KBM-7 (cell line): ENCODE measurements at places on chromosomes 1 and 21.
A peak's percentile ranks its signal among the peaks of the same experiment; 100 is the strongest.

DNA sequence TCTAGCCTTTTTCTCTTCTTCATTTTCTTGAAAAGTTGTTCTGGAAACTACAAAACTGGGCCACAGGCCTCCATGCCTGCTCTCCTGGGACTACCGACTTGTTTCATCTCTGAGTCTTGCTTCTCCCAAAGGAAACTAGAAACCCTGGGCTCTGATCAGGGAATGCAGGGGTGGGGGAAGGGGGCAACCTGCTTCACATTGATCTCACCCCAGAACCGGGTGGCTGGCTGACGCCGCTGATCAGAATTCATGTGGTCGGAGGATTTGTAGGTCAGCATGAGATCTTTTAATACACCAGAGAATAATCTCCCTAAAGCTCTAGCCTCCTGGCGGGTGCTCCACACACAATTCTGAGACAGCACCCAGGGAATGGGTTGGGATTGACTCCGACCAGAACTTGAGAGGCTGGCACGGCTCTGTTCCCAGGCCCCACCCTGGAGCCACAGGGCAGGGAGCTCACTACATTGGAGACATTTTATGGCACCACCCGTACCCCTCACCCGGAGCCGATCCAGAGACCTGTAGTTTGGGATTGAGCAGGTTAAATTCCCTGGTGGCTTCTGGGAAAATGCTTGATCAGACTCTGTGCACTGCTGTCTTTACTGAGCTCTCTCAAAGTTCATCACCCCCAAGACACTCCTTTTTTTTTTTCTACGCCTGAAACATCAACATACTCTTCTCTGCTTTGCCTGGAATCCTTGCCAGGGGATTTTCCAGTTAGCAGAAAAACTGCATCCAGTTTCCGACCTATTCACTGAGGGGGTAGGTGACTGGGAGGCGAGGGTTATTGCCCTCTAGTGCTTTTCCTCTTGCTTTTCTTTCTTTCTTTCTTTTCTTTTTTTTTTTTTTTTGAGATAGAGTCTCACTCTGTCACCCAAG is 12.2 kb upstream of the ARHGEF10L start:
- no peak for DNase-seq

DNA sequence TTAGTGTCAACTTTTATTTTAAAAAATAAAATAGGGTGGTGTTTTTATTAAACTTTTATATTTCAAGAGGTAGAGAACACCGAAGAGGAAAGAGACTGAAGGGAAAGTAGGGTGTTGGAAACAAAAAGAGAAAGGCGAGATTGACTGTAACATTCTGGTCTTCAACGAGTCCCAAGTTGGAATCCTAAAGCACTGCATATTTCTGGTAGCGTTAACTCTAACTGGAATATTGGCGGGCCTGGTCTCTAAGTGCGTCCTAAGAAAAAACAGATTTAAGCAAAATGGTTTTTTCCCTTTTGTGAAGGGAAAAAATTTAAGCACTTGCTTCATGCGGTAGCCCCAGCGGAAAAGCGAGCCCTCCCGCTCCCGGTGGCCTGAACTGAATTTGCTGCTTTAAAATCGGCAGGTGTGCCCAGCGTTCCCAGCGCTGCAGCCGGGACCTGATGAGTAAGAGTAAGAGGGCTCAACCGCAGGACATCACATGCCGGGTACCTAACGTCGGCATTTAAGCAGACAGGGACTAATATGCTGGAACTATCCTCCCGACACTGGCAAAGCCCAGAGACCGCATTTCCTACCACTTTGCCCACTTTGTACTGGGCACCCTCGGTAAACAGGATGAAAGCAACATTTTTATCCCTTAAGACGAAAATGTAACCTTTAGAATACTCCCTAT is 30.5 kb upstream of the NFIA start:
- DNase-seq = no peak

DNA sequence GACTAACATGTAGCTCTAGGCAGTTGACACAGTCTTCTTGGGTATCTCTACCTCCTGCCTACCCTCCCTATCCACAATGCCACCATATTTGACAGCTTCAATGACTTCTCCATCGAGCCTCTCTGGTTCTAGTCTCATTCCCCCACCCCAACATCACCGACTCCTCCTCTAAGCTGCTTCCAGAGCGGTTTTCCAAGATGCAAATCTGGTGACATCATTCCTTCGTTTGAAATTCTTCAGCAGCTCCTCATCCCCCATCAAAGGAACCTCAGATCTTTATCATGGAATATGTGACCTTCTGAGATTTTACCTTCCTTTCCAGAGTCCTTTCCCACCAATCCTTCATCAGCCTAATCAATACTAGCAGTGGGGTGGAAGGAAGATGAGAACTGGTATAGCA is 352.4 kb upstream of the RUNX1 start:
- no peak for DNase-seq

- DNase-seq = no peak
These were observed 123.4 kb upstream of the ADGRL4 start for GRCh38 chr1:79129914-79130313.

DNA sequence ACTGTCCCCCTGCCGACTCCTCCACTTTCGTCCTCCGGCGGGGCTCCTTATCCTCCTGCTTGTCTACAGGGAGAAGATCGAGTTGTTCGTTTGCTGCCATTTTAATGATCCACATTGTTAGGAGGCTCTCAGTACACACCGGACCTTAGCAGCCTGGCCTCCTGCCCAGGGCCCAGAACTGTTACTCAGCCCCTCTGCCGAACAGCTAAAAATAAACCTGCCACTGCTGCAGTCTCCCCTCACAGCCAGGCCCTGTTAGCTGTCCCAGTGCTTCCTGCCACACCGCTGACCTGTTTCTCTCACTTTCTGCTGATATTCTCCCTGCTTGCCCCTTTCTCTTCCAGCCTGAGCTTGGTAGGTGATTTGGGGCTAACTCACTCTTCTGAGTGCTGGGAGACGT is 8.3 kb downstream of the MAPKAPK2 start:
- no peak for DNase-seq

DNA sequence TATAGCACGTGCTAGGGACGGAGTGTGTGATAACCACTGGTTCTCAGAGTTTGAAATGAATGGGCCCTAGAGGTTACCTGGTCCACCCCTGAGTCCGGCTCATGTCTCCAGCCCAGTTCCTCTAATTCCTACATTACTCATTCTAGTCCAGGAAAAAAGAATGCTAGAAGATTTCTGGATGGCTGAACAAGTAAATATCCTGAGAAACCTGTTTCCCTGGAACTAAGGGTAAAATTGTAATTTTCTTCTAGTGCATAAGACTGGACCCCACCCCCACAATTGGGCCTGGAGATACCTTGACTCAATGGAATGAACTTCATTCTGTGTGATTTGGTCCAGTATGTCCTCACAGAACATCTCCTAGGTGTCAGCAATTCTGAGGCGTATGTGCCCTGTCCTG is 208.4 kb downstream of the TRABD2B start:
- no peak for DNase-seq

- DNase-seq = peak; percentile 30
These were observed 190.8 kb downstream of the DYRK1A start for GRCh38 chr21:37557261-37557950.

GRCh38 chr1:48026701-48027532 is 29.7 kb upstream of the TRABD2B start:
- no peak for DNase-seq

GRCh38 chr21:45880097-45881068 is 101.2 kb upstream of the COL6A1 start:
- DNase-seq = peak; percentile 73

DNA sequence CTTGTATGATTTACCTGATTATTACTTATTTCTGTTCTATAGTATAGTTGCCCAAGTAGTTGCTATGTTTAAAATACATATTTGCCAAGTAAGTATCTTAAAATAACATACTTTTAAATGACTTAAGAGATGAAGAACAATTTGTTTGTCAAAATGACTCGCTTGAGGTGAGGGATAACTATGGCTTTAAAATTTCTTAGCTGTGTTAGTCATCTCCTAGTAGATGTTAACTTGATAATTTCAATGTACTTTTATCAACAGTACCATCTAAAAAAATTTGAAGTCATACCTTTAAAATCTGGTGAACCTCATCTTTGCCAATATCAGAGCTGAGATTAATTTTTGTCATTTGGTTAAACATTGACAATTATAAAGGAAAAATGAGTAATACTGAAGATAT is 37.7 kb downstream of the ODR4 start:
- DNase-seq = no peak

- no peak for DNase-seq
These were observed 42.3 kb downstream of the NVL start for GRCh38 chr1:224287714-224288113.

DNA sequence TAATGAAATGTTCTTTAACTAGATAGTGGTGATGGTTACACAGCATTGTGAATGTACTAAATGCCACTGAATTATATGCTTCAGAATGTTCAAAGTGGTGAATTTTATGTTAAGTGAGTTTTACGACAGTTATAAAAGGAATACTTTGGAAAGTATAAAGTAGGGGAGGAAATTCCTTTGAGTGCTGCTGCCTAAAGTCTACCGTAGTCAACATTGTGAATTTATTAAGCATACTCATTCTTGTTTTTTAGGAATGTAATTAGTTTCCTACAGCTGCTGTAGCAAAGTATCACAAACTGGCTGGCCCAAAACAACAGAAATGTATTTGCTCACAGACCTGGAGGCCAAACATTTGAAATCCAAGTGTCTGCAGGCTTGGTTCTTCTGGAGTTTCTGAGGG is 73.0 kb downstream of the SWT1 start:
- DNase-seq = no peak

DNA sequence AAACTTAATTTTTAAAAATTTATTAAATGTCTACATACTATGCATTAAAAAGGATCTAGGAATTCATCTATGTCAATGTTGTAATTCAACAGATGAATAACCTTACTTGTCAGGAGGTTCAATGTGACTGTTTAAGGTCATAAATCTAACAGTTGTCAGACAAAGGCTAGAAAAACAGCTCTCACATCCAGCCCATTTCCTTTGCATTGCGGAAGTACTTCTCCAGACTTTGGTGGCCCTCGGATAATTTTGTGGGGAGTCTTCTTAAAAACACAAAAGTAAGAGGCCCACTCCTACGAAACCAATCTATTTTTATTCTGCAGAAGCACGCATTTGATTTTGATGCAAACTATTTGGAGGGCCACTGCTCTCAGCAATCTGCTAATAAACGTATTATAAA is 122.6 kb upstream of the CHRM3 start:
- peak; percentile 93 for DNase-seq

GRCh38 chr1:166258017-166258416 is 91.2 kb upstream of the FAM78B start:
- no peak for DNase-seq

DNA sequence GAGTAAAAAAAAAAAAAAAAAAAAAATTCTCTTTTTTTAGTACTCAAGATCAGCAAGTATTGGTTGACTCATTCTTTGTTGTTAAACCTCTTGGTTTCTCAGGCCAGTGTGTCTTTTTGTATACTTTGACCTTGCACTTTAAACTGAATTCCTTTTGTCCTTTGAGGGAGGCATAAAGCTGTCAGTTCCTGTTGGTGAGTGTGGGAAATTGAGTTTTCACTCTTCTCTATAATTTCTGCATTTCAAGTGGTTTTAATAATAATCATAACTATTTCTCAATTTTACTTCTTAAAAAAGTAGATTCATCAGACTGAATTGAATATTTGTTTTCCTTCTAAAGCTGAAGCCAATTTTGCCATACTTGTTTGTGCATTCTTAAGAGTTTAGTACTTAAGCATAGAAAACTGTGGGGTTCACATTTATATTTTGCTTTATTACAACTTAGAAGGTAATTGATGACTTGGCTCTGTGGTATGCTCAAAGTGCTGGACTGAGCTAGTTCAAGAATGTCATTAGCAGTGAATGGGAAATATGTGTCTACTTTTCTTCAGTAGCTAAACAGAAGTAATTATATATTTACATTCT is 43.4 kb downstream of the ITSN1 start:
- no peak for DNase-seq
